ENCODE measurements at places on chromosomes 4 and X.

DNA sequence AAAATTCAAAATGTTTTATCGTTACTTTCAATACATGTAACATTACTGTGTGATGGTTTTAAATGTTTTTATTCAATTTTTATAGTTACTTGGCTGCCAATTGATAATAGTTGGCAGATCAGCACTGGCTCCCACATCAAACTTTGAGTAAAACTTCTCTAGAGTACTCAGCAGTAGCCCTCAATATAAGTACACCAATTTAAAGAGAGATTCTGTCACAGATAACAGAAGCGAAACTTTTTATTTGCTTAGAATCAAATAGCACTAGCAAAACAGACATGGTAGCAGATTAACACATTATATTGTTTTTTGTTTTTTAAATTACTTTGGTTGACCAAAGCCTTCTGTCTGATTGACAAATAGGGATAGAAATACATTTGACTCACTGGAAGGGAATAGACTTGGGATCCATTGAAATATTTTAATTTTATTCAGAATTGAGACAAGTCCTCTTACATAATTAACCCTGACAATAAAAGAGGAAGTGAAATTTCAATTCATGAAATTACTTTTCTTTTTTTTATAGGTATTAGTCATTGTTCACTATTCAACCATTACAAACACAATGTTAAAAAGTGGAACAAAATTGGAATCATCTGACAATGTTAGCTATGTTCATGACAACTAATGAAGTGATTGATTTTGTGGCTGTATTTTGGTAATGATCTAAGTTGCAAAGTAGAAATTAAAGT lies 554.9 kb downstream of the KLHL4 start:
- DNase-seq = no peak

- DNase-seq = no peak
These were observed 2.9 kb downstream of the TBC1D9 start for GRCh38 chr4:140753329-140753728.

DNA sequence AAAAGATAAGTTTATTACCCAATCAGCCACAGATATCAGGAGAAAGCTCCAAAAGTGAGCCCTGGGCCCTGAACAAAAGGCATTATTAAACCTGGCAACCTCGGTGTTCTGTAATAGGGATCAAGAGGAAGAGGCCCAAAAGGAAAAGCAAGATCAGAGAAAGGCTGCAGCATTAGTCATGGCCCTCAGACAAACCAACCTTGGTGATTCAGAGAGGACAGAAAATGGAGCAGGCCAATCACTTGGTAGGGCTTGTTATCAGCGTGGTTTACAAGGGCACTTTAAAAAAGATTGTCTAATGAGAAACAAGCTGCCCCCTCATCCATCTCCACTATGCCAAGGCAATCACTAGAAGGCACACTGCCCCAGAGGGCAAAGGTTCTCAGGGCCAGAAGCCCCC lies 75.7 kb downstream of the AGTR2 start:
- no peak for DNase-seq

- no peak for DNase-seq
These were observed 3.1 kb downstream of the GUCY1B1 start for GRCh38 chr4:155761916-155762315.

GRCh38 chrX:10404436-10404835 lies 215.9 kb downstream of the MID1 start:
- no peak for DNase-seq

DNA sequence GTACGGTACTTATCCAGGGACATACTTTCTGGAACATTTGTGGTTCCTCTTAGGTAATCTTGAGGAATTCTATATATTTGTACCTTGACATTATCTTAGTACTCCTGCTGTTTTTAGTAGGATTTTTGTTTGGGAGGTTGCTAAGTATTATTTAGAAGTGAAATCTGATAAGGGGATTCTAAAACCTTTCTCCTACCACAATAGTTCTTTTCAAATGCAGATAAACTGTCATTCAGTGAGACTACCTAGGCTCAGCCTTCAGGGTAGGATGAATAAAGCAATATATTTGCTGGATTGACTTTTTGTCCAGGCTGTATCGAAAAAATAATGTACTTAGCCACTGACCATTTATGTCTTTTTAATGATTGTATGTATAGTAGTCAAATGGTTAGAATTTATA lies 25.4 kb downstream of the DIAPH2 start:
- DNase-seq = no peak

DNA sequence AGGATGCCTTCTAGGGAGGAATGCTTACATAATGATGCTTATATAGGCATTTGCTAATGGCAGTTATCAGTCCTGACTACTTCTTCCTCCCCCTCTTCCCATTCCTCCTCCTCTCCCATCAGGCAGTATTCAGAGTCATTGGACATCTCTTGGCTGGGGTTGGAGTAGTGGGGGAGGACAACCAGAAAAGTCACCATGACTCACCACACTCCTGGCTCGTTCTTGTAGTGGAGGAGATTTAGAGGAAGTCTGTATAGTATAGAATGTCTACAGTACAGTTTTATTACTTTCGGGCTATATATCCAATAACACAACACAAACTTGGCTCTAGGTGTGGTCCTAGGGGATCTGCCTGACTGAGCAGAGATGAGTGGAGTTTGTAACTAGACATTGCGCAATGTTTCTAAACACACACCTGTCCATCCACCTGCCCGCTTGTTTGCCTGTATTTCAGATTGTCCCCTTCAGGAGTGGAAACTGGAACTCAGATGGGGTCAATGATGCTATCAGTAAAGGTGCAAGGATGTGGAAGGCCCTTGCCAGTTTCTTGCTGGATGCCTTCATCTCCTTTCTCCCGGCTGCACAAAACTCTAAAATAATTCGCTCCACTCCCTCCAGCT lies 27.9 kb upstream of the KIAA1210 start:
- DNase-seq = no peak

GRCh38 chr4:184938871-184939270 lies 79.4 kb upstream of the HELT start:
- no peak for DNase-seq

DNA sequence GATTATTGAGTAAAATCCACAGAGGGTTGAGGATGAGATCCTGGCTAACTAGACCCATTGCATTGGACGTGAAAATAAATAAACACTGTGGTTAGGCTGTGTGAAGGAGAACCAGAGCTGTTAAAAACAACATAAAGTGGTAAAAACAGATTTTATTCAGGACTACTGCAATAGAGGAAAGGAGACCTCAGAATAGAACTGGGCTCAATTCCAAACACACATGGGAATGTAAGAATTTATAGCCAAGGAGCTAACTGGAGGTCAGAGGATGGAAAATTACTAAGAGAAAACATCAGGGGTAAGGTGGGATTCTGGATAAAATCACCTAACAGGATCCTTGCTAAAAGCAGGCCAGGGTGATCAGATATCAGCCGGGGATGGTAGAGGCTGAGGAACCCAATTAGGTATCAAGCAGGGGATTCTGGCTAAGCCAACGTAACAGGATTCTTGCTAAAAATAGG lies 112.4 kb downstream of the RNF150 start:
- no peak for DNase-seq

DNA sequence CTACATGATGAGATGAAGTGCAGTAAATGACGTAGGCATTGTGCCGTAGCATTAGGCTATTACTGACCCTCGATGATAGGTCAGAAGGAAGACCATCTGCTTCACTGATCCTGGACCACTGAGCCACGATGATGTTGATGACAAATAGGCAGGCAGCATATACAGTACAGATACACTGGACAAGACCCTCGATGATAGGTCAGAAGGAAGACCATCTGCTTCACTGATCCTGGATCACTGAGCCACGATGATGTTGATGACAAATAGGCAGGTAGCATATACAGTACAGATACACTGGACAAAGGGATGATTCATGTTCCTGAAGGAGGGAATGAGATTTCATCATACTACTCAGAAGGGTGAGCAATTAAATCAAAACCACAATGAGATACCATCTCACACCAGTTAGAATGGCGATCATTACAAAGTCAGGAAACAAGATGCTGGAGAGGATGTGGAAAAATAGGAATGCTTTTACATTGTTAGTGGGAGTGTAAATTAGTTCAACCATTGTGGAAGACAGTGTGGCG lies 50.9 kb downstream of the BEND4 start:
- no peak for DNase-seq

- DNase-seq = no peak
These were observed 61.4 kb upstream of the TRIM2 start for GRCh38 chr4:153142700-153143438.

DNA sequence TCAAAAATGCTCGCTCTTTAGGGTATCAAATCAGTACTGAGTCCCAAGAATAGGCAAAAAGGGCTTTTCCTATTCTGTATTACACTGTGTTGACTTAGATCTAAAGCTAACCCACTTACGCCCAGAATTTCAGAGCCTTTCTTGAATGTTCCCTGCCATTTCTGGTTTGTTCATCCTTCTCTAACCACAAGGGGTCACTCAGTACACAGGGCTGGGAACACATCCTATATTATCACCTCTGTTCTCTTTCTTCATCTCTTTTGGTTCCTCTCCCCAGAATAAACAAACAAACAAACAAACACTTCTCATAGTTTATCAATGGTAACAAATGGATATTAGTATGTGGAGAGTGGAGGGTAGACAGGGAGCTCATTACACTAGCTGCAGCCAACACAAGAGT lies 25.5 kb upstream of the MORC4 start:
- DNase-seq = peak; percentile 0

DNA sequence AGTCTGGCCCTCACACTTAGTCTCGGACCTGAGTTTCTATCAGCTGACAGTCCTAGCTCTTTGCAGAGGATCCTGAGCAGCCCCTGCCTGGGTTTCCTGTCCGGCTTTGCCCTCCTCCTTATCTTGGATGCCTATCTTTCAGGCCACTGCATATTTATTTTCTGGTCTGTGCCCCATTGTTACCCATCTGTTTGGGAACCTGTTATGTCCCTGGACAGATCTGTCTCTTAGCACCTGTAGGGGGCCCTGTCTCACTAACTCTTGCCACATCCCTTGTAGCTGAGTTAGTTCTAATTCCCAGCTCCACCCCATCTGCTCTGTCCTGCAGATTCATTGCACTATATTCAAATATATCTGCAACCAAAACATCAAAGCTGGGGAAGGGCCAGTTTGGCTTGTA lies 514.9 kb upstream of the LCORL start:
- no peak for DNase-seq

DNA sequence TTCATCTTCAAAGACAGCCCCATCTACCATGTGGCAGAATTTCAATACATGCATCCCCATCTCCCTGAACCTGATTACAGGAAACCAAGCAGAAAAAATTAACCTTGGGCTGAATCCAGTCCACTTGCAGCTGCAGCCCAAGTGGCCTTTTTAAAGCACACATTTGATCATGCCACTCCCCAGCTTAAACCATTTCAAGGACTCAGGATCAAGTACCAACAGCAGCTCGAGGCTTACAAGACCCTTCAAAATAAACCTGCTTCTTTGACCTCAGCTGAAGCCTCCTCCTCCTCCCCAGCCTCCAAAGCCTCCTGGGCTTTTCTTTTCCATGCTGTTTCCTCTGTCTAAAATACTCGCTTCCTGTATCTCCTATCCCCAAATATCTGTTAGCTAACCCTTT lies 50.7 kb upstream of the KIT start:
- no peak for DNase-seq

DNA sequence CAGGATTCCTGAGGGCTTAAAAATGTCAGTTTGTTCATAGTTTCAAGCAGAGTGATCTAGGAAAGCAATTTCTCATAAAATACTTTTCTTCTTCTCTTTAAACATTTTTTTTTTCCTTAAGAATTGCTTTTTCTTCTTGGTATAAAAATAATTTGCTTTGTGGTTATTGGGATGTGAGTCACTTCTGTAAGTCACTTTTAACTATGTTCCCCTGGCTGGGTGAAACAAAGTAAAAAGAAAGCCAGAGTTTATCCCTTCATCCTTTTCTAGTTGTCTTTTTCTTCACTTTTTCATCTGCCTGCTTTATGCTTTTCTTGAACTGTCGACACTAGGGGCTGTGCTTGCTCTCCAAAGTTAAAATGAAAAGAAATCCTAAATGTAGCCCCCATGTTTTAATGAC lies 33.5 kb downstream of the ARSJ start:
- DNase-seq = no peak

DNA sequence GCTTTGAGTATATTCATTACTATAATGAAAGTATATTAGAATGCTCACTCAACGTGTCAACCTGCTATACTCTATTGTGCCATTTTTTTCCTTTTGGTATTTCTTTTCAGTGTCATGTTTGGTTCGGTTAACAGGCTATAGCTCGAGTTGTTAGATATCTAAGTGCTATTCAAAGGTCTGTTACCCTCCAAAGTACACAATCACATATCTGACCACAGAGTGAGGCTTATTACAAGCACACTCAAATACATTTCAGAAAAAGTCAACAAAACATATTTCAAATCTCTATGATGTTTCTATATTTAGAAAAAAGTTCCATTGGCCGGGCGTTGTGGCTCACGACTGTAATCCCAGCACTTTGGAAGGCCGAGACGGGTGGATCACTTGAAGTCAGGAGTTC lies 32.8 kb downstream of the WNK3 start:
- DNase-seq = no peak

DNA sequence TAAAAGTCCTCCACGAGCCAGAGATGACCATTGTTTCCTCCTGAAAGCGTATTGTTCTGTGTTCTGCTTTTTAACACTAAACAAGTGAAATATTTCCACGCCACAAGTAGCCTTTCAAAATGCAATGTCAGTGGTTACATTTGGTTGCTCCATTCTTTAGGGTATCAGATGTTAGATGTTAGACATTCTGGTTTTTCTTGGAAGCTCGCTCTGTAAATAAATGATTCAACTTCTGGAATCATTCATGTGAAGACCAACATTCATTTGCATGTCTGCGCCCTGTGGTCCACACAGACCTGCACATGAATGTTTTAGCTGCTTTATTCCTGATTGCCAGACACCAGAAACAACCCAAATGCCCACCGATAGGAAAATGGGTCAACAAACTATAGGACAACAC lies 38.0 kb upstream of the HELT start:
- no peak for DNase-seq

DNA sequence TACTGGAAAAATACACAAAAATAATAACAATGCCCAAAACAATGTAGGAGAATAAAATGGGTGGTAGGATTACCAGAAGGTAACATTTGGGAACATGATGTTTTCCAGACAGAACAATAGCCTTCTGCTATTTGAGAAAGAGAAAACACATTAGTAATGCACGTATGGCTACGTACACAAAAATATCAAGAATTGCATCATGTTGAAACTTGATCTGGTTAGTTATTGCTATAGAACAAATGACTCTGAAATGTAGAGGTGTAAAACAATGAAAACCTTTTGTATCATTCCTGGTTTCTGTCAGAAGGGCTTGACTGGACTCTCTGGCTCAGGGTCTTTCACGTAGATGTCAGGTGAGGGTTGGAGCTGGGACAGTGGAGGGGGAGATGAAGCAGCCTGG lies 1040.0 kb downstream of the FAT4 start:
- no peak for DNase-seq

- DNase-seq = no peak
These were observed 38.5 kb downstream of the RAB33B start for GRCh38 chr4:139492429-139492828.

GRCh38 chr4:36004204-36004851 lies 240.0 kb downstream of the ARAP2 start:
- DNase-seq = no peak

GRCh38 chr4:17030543-17030942 lies 132.1 kb upstream of the LDB2 start:
- DNase-seq = no peak

- DNase-seq = no peak
These were observed 14.1 kb upstream of the BRS3 start for GRCh38 chrX:136473663-136474062.

Data from GM06990 (cell line).